NCI-H2029 treated with DMSO at 0.1 percent for 48 hours (cell line): ENCODE measurements at places on chromosomes 12 and 14.

DNA sequence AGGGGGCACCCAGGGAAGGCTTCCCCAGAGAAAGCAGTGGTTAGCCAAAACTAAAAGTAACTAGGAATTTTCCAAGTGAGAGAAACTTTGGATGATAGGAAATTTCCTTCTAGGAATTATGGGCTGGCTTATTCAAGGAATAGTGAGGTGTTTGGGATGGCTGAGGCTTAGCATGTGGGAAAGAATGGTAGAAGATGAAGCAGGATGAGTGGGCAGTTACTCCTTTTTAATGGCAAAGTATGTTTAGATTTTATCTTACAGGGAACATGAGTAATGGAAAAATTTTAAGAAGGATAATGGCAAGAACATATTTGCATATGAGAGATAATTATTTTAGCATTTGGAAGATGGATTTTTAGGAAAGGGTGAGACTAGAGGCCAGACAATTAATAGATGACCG is 197.6 kb downstream of the SLC38A4 start:
- no peak for DNase-seq

- DNase-seq: no peak
Measured at GRCh38 chr14:51619561-51619960, 32.1 kb upstream of the FRMD6 start.

DNA sequence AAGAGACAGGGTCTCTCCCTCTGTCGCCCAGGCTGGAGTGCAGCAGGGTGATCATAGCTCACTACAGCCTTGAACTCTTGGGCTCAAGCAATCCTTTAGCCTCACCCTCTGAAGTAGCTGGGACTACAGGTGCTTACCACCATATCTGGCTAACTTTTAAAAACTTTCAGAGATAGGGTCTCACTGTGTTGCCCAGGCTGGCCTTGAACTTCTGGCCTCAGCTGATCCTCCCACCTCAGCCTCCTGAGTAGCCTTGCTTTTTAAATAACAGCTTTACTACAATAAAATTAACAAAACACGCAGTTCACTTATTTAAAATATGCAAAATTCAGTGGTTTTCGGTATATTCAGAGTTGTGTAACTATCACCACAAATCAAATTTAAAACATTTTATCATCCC is 79.0 kb downstream of the RCOR1 start:
- DNase-seq: no peak

DNA sequence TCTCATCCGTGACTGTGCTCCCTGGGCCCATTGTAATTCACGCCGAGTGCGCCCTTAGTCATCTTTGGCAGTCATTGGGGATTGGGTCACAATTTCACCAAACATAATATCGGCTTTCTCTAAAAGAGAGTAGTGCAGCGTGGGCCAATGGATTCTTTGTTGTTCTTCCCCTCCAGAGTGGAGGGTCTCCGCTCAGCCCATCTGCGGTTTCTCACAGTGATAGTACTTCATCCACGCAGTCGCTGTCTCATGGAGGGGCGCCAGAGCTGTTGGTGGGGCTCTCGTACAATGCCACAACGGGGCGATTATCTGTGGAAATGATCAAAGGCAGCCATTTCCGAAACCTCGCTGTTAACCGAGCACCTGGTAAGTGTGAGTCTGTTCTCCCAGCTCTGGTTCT is 321.8 kb downstream of the SNAPC1 start:
- no peak for DNase-seq

GRCh38 chr14:59870277-59871165 is at the start of gene RTN1:
RTN1 (minus strand) TSS chr14:59870776; CDS start chr14:59870630, 146 bp downstream.
- DNase-seq: peak; percentile 56

- DNase-seq: no peak
Measured at GRCh38 chr12:49809906-49810389, 18.3 kb downstream of the NCKAP5L start.

DNA sequence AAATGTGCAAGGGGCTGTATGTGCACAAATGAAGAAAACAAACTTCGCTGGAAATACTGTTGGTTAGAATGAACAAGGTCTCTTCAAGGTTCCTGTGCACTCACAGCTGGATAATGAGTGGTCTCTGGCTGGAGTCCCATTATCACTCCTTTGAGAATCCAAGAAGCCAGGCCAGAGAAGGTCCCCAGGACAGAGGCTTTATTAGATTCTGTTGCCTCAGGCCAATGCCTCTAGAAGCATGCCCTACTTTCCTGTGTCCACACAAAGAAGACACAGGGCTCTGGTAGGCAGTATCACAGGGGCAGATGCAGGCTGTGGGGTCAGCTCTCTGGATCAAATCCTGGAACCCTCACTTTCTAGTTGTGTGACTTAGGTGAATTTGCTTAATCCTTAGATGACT is 384.7 kb downstream of the GRIN2B start:
- DNase-seq: no peak

GRCh38 chr14:44279357-44279756 is 227.7 kb downstream of the FSCB start:
- DNase-seq: no peak

DNA sequence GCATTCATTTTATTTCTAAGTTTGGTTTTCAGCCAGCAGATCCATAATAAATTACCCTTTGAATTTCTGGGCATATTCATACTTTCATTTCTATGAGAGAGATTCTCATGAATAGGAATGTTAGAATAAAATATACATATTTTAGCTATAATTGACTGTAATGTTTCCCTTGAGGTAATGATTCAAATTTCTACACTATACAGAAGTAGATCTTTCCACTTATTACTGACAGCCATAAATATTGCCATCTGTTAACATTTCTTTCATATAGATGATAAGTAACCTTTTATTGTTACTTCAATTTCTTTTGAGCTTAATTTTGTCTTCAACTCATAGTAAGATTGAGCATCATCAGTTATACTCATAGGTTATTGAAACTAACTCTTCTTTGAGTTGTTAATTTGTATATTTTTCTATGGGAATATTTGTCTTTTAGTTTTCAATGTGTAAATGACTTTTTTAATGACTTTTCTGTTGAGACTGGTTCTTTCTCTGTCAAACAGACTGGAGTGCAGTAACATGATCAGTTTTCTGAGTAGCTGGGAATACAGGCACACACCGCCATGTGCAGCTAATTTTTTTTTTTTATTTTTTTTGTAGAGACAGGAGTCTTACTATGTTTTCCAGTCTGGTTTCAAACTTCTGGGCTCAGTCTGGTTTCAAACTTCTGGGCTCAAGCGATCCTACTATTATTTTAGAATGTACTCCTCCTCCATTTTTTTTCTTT is 991.6 kb downstream of the SLC6A15 start:
- no peak for DNase-seq

DNA sequence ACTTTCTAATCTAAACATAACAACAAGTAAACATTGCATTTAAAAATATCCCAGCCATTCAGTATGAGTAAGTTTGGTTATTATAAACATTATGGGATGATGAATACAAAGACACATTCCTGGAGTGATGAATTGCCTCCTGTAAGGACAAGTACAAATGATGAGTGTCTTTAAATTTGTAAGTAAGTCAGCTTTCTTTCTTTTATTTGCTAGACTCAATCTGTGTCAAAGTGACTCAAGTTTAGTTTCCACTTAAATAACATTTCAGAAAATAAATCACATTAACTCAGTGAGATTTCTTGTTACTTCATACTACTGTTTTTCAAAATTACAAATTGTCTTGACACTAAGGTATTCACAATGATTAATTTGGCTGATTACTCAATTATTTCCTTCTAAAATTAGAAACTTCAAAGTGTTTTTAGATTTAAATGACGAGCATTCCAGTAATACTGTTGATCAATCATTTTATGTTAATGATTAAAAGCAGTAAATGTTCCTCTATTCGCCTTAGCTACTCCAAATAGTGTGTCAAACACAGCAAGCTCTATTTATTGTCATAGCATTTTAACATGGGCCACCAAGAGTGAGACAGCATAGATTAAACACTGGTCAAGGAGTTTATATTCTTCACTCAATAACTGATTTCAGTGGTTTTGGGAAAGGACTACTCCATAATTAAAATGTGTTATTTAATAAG is 658.0 kb upstream of the MDGA2 start:
- DNase-seq: no peak

GRCh38 chr14:32692441-32692840 is 246.2 kb upstream of the NPAS3 start:
- DNase-seq: no peak

DNA sequence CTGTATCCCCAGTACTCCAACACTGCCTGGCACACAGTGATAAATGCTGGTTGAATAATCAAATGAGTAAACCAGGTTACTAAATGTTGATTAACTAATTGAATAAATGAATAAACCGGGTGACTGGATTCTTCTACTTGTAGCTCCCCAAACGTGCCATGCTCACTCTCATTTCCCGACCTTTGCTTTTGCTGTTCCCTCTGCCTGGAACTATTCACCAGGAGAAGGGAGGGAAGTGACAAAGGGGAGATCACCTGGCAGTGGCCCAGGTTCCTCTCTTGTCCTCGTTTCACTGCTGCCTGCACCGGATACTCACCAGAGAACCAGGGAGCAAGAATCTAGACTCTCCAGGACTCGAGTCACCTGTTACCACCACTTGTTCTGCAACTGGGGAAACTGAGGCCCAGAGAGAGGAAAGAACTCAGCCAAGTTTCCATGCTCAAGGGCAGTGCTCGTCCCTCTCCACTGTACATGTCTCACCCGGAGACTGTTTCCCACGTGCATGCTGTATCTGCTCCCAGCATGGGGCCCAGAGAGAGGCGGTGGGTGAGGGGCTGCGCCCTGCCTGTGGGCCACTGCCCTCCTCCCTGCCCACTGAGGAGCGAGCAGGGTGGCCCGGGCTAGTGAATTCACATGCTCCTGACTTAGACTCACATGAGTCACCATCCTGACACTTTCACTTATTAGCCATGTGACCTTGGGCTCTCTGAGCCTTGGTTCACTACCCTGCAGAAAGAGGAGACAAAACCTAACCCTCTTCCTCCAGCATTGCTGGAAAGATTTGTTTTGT is 17.7 kb upstream of the POP5 start:
- DNase-seq: no peak

- no peak for DNase-seq
Measured at GRCh38 chr14:49930720-49931119, 37.8 kb downstream of the ARF6 start.

- DNase-seq: no peak
Measured at GRCh38 chr12:20451761-20452160, 83.4 kb downstream of the PDE3A start.

DNA sequence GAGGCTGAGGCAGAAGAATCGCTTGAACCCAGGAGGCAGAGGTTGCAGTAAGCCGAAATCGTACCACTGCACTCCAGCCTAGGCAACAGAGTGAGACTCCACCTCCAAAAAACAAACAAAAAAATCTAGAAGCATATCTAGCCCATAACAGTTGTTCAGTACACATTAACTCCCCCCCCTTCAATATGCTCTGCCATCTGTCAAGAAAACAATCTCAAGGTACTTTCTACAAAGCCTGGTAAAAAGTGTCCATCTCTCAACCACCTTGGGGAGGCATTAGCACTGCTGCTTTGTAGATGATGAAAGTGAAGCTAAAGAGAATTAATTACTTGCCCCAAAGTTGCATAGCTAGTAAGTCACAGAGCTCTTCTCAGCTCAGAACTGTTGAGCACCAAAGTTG is 24.9 kb downstream of the LGALS3 start:
- DNase-seq: no peak

DNA sequence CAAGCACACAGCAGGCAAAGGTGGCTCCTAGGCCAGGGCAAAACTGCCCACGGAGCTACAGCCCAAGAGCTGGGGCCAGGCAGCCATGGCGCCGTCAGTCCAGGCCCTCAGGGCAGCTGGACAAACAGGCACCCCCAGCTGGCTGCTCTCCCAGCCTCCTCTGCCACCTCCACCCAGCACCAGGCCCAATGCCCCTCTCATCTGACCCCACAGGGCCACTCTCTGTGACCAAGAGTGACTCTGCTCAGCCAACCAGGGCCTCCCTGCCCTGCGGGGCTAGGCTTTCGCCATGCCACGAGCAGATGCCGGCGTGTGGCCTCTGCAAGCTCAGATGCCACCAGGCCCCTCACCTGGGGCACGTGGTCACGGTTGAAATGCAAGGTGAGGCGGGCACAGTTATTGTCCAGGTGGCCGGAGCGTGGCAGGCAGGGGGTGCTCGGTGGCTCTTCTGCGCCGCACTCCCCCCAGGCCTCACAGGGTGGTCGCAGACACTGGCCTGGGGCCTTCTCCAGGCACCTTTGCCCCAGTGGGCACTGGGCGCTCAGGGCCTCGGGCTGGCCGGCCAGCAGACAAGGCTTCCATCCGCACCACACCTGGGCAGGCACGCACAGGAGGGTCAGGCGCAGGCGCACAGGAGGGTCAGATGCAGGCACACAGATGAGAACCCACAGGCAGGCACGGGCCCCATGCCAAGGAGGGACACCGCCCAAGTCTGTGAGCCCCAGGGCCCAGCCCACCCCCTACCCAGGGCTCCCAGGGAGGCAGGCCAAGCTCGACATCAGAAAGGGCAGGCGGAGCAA is 23.0 kb downstream of the JAG2 start:
- no peak for DNase-seq

DNA sequence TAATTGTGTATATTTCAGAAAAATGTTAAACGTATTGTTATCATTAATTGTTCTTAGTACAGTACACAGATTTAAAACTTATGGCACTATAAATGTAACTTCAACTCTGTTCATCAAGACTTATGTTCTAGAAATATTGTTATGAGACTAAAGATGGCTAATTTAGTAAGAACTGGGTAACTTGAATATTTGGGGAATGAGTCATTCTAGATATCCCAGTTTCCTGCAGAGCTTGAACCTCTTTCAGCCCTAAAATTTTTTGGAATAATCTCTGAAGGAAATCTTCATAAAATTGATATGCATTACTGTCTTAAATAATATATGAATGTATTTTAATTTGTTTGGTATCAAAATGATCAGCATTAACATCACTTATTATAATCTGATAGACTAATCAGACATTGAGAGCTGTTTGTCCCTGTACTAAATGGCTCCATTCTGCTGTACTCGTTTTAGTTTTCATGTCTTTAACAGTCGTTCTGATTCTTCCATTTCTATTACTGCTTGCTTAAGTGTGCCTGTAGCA is 87.1 kb downstream of the VEZT start:
- DNase-seq: no peak

GRCh38 chr14:71532344-71532743 is 399.9 kb upstream of the RGS6 start:
- no peak for DNase-seq

- no peak for DNase-seq
Measured at GRCh38 chr14:51884086-51884927, 23.9 kb downstream of the GNG2 start.

- DNase-seq: no peak
Measured at GRCh38 chr12:2258025-2258424, 205.2 kb downstream of the CACNA1C start.

GRCh38 chr12:102885043-102885932 is 31.8 kb downstream of the PAH start:
- DNase-seq: no peak

GRCh38 chr12:85076688-85077430 is 40.7 kb downstream of the LRRIQ1 start:
- peak; percentile 66 for DNase-seq

GRCh38 chr12:19912991-19913390 is 455.3 kb upstream of the PDE3A start:
- DNase-seq: no peak

- no peak for DNase-seq
Measured at GRCh38 chr14:93654599-93654998, 133.7 kb downstream of the PRIMA1 start.
